HCEC 1CT (cell line): ENCODE measurements at places on chromosomes 2 and 18.
A peak's percentile ranks its signal among the peaks of the same experiment; 100 is the strongest.

DNA sequence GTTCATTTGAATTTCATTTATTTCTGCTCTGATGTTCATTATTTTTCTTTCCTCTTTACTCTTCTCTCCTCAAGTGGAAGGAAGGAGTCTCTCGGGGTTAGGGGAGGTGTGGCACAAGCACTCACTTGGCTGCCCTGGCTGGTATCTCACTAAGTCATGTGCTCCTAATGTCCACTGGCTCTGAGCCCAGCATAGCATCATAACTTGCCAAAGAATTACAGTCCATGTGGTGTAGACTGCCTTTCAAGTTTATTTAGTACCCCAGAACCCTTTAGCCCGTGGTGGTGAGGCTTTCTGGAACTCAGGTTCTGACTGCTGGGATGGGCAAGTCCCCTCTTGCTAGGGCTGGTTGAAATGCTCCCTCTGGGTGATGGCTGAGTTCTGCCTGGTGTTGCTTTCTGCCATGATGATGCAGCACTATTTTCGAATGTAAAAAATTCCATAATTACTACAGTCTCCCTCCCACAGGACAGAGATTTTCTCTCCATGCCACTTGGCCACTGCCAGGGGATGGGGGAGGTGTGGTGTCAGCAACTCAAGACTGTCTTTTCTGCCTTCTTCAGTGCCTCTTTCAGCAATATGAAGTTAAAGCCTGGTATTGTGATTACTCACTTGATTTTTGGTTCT is 22.2 kb downstream of the SPAG16 start:
- DNase-seq = peak; percentile 29

DNA sequence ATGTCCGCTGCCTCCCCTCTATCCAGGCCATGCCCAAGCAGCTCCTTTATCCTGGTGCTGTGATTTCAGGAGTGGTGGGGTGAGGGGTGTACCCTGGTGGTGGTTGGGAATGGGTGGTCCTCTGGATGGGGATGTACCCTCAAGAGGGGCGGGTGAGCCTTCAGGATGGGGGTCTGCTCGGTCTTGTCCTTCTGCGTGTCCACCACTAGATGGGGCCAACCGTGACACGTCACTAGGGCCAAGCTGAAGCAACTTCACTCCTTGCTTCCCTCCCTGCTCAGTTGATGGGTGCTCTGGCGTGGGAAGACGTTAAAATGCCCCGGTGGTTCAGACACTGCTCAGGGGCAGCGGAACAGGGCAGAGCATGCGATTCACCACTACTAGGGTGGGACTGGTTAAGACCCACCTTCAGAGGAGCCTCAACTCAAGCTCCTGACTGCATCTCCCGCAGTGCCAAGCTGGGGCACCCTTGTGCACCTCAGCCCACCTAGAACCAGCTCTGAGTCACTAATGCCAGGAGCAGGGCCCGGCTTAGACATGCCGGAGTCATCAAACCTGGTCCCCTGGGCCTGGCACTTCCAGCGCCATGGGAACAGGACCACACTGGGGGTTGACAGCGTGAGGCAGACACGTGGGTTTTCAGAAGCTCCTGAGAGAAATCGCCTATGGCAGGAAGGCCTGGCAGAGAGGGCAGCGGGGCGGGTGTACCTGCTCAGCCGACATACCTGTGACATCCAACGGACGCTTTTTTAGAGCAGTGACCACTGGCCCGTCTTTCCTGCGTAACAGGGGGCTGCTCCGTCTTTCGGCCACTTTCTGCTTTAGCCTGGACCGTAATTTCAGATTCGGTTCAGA is 256.7 kb downstream of the HDAC4 start:
- DNase-seq = peak; percentile 19

- DNase-seq = no peak
These were observed 143.3 kb upstream of the KLHL29 start for GRCh38 chr2:23241611-23242245.

- no peak for DNase-seq
These were observed 160.7 kb downstream of the CSRNP3 start for GRCh38 chr2:165630236-165630635.

DNA sequence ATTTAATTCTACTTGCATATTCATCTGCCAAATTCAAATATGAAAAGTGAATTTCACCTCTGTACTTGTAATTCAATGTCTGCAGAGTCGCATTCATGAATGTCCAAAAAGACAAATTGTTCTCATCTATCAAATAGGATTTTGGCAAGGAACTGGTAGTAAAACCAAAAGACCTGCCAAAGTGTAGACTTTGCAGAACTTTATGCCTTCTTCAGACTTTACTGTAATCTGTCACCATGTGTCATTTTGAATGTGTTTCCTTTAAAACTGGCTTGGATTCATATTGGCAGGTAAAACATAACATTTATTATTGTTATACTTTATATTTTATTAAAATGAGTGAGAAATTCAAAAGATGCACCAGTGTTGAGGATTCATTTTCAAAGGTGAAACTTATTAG is 701.9 kb upstream of the LINC00305 start:
- DNase-seq = no peak

GRCh38 chr2:155714983-155715382 is 617.5 kb downstream of the NR4A2 start:
- DNase-seq = no peak

GRCh38 chr2:169065864-169066517 is 3.4 kb upstream of the DHRS9 start:
- no peak for DNase-seq

- DNase-seq = peak; percentile 69
These were observed 32.3 kb upstream of the IMPA2 start for GRCh38 chr18:11948852-11949523.

GRCh38 chr2:80058562-80058961 is 246.0 kb downstream of the LRRTM1 start:
- DNase-seq = no peak

DNA sequence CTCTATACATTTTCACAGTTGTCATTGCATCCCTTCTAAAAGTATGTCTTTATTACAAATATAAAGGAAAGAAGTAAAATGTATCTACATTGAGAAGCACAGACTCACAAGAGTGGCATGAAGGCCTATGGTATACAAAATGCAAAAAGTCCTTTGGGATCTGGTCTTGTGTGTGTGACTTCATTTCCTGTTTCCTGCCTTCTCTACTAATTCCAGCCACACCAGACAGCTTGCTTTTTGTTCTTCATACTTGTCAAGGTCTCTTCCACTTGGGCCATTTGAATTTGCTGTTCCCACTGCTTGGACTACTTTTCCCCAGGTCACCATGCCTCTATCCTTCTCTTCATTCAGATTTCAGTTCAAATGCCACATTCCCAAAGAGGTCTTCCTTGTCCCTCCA is 6.7 kb upstream of the PNO1 start:
- peak; percentile 27 for DNase-seq

DNA sequence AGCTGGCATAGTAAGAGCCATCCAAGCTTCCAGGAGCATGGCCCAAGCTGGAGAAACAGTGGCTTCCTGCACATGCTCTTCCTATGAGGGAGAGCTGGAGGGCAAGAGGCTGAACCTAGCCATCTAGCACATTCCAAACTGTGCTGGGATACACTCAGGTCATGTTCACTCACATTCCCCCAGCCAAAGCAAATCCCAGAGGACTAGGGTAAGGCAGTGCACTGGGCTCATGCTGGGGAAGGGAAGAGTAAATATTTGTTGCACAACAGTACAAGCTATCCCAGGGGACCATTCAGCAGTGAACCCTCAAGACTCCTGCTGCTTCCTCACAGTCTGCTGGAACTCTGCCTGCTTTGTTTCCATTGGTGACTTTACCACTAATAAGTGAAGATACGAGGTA is 20.7 kb upstream of the GYPC start:
- DNase-seq = no peak

- no peak for DNase-seq
These were observed 65.9 kb downstream of the C1D start for GRCh38 chr2:67996772-67997527.

- no peak for DNase-seq
These were observed 197.4 kb downstream of the HAUS1 start for GRCh38 chr18:46301571-46301970.

DNA sequence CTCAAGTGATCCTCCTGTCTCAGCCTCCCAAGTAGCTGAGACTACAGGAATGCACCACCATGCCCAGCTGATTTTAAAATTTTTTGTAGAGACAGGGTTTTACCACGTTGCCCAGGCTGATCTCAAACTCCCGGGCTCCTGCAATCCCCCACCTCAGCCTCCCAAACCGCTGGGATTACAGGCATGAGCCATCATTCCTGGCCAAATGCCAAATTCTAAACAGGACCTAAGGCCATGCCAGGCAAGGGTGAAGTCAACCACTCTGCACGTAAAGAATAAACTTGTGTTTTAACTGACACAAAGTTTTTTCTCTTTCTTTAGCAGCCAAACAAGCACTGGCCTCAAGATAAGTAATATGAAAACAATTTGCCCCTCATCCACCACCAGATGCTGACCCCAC is 37.4 kb upstream of the SATB2 start:
- no peak for DNase-seq

GRCh38 chr18:13183790-13184189 is 34.8 kb upstream of the LDLRAD4 start:
- no peak for DNase-seq

DNA sequence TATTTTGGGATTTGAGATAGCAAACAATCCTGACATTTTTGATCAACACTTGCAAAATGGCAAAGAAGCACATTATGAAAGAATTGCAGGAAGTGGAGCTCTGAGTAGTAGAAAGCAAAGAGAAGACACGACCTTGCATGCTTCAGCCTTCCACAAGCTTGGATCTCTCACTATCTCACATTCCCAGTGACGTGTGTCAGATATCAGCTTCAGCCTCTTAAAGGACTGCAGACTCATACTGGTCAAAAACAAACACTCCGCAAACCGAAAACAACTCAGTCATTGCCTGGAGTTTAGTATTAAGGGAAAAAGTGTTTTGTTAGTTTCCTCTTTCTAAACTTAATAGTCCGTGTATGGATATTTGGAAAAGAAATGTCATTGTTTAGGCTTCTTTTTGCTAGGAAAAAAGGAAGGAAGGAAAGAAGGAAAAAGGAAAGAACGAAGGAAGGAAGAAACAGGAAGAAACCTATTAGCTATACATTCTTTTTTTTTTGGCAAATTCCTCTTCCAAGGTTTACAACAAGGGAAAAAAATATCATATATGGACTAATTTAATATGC is 32.6 kb upstream of the SLC40A1 start:
- DNase-seq = peak; percentile 86

- no peak for DNase-seq
These were observed 10.8 kb downstream of the NCOA1 start for GRCh38 chr2:24501813-24502212.

- DNase-seq = no peak
These were observed 63.5 kb upstream of the THOC1 start for GRCh38 chr18:331221-331821.

DNA sequence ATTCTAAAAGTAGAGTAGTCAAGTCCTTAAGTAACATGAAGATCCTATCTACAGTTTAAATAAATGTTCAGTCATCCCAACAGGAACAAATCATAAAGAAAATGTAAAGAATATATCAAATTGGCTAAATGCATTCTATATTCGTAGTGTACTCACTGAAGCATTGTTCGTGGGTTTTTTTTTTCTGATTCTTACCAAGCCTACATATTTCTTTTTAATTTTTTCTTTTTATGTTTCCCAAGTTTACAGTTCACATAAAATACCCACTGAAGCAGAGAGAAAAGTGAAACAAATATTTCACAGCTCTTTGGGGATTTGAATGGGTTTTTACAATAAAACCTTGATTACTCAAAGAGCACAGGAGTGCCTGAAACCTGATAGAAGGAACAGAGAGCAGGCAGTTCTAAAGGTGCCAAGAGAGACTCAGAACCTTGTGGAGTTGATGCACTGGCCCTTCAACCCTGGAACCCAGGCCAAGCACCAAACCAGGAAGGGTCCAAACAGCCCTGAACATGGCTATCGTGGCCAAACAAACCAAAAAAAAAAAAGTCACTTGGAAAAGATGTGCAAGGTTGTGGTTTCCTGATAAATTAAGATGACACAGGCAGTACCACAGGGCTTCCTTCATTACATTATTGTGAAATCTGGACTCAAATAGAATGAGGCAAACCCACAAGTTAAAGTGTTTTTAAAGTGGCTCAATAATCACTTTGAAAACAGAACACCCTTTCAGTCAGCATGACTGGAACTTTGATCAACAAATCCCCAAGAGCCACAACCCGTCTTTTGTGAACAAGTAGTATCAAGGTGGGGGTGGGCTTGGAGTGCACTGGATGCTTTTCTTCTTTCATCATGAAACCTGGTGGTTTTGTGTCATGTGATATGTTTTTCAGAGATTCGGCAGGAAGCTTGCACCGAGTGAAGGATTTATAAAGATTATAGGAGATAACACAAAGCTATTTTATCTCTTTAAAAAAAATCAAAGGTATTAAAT is 245.0 kb upstream of the FN1 start:
- peak; percentile 97 for DNase-seq

DNA sequence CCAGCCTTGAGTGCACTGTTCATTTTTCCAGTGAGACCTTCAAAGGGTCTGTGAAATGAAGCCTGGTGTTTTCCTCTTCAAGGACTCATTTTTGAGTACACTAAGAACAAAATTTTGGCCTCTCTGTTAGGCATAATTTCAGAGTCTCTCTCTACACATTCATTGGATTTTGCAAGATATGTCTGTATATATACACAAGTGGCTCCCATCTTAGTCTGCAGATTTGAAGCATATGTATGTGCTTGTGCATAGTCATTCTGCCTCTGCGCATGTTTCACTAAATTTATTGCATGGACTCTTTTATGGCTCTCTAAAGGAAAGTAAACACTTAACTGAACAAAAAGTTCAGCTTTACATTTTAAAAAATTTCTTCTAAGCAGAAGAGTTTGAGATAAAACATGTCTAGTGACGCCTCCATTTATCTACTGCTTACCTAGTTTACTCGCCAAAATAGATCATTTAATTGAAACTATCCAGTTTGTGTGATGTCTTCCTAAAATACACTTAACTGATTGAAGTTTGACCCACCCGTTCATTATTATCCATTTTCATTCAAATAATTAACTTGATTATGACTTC is 145.9 kb downstream of the FMNL2 start:
- no peak for DNase-seq

DNA sequence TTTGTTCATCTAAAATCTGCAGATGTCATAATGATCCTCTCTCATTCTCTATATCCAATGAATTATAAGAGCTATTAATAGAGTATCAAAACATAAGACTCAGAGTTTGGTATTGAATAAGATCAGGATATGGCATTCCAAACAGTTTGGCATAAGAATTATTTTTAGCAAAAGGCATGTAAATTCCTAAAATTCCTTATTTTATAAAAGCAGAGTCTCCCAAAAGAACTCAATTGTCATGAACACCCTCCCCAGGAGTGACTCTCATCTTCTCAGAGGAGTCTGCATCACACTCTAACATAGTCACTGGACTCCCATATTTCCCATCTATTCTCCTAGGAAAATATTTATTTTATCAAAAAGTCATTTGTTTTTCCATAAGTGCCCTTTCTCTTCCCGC is 1710.2 kb upstream of the SLC39A10 start:
- no peak for DNase-seq

- DNase-seq = no peak
These were observed 210.1 kb upstream of the STON1 start for GRCh38 chr2:48319863-48320262.

GRCh38 chr2:113905886-113906285 is 16.0 kb downstream of the ACTR3 start:
- DNase-seq = no peak

- no peak for DNase-seq
These were observed 839 bp upstream of the GPR148 start for GRCh38 chr2:130728007-130728454.
